ENCODE measurements at places on chromosomes 1 and 21.
A peak's percentile ranks its signal among the peaks of the same experiment; 100 is the strongest.

DNA sequence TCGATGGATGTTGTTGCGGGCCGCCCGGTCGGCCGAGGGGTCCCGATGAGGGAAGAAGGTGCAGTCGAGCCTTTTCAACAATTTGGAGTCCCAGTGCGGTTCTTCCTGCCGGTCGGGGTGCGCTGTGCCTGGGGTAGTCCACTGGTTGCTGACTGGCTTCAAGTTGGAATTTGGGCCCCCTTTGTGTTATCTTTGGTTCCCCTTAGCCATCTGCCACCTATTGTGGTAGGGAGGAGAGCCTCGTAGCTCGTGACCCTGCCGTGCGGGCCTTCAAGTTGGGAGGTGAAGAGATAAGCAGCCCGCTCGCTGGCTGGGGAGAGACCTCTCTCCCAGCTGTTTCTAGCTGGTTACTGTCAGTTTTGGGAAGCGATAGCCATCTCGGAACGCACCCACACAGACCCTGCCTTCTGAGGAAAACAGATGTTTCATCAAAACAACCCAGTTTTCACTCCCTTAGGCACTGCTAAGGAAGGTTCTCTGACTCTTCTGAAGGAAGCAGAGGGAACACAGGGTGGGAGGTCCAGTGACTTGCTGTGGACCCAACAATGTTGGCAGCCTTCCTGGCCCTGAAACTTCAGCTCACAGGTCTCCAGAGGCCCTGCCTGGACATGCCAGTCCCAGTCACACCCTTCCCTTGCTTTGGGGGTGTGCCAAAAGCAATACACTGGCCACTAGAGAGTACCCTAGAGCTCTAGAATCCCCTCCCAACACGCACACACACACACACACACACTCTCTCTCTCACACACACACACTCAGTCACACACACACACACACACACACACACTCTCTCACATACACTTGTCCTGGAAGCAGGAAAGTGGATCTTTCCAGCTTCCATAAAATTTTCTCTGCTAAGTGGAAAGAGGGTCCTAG, 1.0 kb downstream of the BTG2 start:
- peak; percentile 87 for DNase-seq

DNA sequence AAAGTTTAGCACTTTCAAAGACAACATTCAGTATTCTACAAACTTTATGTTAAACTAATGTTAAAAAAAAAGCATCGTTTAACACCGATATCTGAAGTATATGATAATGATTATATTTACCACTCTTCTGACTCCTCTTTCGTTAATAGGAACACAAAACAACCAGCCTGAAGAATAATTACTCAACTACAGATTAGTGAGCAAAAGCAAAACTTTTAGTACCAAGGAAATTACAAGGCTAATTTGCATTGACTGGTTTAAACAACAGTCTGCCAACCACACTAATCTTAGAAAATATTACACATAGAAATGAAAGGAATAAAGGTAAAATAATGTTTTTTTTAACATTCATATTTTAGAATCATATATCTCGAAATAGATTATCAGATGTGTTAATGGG, 500.7 kb downstream of the LMO4 start:
- DNase-seq = no peak

GRCh38 chr1:234545517-234546386, 64.2 kb downstream of the IRF2BP2 start:
- no peak for DNase-seq

- DNase-seq = peak; percentile 7
Measured at GRCh38 chr1:247576514-247576913, 11.6 kb upstream of the OR2G2 start.

DNA sequence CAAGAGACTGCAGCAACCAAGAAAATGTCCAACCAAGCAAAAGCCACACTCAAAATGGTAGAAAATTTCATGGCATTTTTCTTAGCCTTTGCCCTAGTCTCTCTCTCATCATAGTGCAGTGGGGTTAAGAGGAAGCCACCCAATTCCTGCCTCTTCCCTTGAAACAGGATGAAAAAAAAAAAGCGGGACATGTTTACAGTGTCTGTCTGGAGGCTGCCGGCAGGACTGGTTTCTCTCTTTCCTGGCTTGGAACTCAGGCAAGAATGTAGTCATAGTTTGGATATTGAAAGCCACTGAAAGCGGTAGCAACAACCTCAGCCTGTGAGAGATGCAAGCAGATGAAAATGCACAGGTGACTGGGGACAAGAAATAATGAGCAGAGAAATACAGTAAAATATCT, 13.3 kb upstream of the TNFSF18 start:
- no peak for DNase-seq

GRCh38 chr1:50265790-50266314, 157.1 kb downstream of the ELAVL4 start:
- DNase-seq = no peak

GRCh38 chr1:204970937-204971336, 72.1 kb upstream of the CNTN2 start:
- DNase-seq = no peak

DNA sequence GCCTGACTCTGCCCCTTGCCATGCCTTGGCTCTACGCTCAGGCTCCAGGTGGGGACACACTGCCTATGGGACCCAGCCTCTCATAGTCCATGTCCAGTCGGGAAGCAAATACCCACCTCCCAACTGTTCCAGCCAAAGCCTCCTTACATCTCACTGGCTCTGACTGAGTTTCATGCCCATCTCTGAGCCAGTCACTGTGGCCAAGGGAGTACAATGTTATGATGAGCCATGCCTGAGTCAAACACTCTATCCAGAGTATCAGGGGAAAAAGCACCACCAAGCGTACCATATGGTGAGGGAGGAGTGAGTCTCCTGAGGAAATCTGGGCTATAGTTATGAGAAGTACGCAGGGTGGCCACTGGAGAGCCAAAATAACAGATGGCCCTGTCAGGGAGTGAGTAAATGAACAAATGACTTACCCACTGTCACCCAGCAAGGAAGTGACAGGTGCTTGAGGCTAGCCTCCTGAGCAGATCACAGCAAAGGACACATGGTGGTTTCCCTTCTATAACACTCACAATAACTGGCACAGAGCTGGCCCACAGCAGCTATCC, 236.6 kb upstream of the GJB5 start:
- DNase-seq = no peak

- no peak for DNase-seq
Measured at GRCh38 chr1:115949156-115949555, 27.2 kb upstream of the SLC22A15 start.

DNA sequence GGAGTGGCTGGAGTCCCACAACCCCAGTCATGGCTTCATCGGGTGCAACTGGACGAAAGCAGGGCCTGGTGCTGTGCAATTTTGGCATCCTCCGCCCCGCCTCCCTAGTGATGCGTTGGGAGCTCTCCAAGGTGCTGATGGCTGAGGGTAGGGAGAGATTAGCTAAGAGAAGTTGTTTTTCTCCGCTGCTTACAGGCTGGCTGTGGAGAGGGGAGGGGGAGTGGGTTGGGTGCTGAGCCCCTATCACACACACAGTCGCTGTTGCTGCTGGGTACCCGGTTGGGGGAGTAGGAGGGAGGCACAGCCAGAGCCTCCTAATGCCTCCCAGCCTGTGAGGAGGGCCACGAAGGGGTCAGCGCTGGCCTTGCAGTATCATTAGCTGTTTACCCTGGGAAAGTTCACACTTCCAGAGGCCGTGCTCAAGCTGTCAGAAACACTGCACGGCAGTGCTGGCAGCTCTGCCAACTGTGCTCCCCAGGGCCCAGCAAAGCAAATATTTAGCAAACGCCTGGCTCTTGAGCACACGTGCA, 110.0 kb downstream of the GRIK3 start:
- DNase-seq = peak; percentile 38

- no peak for DNase-seq
Measured at GRCh38 chr1:244368279-244368678, 83.4 kb downstream of the ADSS2 start.

DNA sequence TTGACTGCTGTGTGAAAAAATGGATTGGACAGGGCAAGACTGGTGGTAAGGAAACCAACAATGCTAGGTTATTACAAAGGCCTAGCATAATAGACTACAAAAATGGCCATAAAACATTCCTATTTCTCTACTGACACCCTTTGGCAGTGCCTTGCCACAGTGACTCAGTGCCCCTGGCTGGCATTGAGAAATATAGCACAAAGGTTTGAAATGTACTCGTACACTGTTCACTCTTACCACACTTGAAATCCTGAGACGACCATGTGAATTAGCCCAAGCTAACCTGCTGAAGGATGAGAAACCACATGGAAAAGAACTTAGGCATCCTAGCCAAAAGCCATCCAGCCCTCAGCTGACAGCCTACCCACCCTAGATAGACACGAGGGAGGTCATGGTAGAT, 149.8 kb upstream of the PALMD start:
- DNase-seq = no peak

DNA sequence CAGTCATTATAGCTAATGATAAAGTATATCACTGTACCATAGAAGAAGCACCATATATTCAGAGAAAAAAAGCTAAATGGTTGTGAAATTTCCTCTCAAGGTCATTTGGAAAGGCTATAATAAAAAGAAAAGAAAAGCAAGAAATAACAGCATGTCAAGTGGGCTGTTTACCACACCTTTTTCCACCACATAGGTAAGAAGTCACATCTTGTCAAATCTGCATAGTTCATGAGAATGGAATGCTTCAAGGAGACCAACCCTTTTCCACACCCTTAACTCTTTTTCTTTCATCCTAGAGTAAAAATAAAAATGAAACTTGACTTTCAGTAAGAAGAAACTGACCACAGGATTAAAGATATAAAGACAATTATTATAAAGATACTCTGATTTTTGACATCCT, 91.2 kb downstream of the ATP6V1G3 start:
- DNase-seq = no peak

DNA sequence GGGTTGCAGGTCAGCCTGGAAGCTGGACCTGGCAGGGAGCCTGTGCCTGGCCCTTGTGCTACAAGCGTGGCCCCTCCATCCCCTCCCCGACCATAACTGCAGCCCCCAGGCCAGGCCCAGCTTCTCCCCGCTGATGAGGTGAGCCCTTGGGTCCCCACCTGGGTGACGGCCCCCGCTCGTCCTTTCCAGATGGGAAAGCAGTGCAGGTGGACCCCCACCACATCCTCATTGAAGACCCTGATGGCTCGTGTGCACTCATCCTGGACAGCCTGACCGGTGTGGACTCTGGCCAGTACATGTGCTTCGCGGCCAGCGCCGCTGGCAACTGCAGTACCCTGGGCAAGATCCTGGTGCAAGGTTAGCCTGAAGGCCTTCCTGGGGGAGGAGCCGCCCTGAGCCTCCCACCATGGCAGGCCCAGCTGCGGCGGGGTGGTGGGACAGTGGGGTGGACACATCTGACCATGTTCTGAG, 56.9 kb downstream of the TRIM11 start:
- DNase-seq = no peak

GRCh38 chr1:51274676-51275075, 38.6 kb downstream of the RNF11 start:
- no peak for DNase-seq

- DNase-seq = no peak
Measured at GRCh38 chr1:89812992-89813391, 7.8 kb upstream of the LRRC8D start.

DNA sequence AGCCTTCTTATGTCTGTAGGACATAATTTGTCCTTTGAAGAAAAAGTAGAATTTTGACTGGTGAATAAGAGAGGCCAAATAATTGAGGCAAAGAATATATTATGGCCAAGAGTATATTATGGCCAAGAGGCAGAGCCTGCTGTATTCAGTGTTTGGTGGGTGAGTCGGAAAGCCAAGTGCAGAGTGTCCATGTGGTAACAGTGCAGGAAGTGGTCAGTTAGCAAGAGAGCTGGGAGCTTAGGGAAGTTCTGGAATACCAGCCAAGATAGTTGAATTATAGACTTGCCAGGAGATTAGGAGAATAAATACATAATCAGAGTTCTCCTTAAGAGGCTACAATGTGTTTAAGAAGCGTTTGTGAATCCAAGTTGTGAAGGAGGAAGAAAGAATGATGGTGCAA, 131.5 kb upstream of the LMO4 start:
- DNase-seq = no peak

DNA sequence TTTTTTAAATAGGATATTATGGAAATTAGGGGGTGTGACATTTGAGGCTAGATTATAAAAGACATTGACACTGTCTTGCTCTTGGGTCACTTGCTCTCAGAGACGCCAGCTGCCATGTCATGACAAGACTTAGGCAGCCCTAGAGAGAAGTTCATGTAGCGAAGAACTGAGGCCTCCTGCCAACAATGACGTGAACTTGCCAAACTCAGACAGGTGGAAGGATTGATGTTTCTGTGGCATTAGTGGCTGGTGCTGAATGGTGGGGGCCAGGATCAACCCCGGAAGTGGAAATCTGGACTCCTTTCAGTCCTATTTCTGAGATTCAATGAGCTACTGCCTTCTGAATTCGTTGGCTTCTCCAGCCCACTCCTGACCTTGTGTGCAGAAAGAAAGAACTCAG, 14.7 kb downstream of the NCF2 start:
- no peak for DNase-seq

GRCh38 chr1:239814306-239814881, 277.3 kb upstream of the FMN2 start:
- peak; percentile 22 for DNase-seq

- DNase-seq = no peak
Measured at GRCh38 chr21:39599191-39599970, 13.4 kb upstream of the B3GALT5 start.

DNA sequence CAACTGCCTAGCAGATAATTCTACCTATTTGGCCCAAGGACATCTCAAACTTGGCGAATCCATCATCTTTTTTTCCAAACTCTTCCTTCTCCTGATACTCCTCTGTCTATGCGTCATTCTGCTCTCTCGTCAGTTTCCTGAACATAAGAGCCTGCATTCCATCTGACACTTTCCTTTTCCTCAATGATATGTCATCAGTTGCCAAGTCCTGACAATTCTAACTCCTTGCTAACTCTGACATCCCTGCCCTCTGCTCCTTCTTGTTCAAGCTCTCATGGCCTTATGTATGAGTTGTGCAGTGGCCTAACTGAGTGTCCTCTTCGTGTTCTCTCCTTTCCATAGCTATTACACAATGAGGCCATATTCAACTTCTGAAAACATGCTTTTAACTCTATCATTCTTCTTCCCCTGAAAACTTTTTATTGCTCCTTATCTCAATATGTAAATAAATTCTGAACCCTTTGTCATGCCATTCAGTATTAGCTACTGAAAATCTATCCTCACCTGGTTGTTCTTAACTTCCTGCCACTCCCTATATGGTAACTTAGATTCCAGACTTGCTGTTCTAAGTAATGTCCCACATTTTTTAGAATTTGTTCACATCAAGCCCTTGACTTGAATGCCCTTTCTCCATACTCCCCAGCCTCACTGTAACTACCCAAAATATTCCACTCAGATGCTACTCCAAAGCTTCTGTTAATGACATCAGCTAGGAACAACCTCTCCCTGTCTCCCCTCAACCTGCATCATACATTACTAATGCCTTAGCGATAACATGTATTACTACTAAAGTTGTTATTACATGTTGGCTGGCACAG, 11.5 kb downstream of the PALMD start:
- DNase-seq = no peak

GRCh38 chr1:106768077-106768476, 288.4 kb upstream of the PRMT6 start:
- no peak for DNase-seq

- DNase-seq = no peak
Measured at GRCh38 chr1:24805534-24806301, 60.5 kb downstream of the CLIC4 start.

Measured in Ammon's horn (tissue), 1 donor.